ENCODE measurements at places on chromosomes 5 and 9.

GRCh38 chr9:105127863-105128220, 116.6 kb upstream of the SLC44A1 start:
- no peak for DNase-seq

- DNase-seq = no peak
Measured at GRCh38 chr5:71938895-71939294, 168.4 kb upstream of the MAP1B start.

DNA sequence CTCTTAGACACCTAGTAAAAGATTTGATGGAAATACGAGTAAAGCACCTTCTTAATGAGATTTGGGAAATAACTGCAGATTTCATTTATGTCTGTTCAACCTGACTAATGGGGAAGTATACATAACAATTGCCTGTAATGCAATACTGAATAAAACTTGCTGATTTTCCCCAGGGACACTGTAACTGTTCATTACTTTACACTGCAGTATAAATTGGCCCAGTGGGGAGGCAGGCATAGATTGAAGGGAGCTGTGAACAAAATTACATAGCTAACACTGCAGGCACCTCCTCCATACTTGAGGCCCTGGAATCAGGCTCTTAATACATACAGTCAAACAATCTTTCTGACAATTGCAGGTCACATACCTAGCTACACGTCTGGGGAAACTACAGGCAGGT, 216.2 kb downstream of the PTPRD start:
- DNase-seq = no peak

GRCh38 chr9:94643176-94643575, 3.9 kb upstream of the FBP1 start:
- DNase-seq = no peak

DNA sequence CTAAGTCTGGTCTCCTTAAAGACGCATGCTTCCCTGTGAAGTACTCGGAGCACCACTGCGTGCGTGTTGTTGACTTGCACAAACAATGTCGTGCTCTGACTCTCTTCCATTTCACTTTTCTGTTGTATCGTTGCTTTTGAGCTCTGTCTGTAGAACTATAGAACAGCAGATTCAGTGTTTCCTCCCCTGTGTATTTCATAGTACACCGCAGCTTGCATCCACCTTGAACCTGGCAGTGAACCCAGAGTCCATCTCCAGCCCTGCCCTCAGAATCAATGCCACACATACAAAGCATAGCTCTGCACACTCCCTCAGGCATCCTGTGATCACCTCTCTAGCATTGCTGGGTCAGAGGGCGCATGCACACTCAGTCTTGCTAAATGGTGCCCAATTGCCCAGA, 37.2 kb upstream of the ADAMTS2 start:
- no peak for DNase-seq

DNA sequence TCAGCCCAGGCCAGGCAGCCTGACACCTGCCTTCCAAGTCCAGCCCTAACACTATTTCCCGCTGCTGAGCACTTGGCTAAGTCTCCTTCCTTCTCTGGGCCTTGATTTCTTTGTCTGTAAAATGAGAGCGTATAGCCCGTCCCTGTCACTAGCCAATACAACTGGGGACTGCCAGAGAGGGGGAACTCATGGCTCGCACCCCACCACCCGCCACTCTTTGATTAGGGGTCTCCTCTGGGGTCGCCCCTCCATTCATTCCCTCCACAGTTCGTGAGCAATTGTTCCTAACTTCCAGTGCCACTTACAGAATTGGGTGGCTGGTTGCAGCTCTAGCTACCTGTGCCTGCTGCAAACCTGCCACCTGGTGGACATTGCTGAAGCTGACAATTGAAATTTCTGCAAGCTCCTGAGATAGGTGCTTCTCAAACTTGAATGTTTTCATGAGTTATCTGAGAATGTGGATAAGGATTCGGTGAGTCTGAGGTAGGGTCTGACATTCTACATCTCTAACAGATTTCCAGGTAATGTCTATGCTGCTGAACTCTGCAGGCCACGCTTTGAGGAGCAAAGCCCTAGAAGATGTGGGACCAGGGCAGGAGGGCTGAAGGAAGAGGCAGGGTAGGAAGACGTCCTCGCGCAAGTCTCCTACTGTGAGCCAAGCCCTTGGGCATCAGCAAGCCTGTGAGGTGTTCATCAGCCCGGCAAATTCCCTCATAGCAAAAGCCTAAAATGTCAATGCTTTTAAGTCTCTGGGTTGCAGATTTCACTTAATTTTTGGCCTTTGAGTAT, 13.3 kb upstream of the RECK start:
- DNase-seq = peak; percentile 59

DNA sequence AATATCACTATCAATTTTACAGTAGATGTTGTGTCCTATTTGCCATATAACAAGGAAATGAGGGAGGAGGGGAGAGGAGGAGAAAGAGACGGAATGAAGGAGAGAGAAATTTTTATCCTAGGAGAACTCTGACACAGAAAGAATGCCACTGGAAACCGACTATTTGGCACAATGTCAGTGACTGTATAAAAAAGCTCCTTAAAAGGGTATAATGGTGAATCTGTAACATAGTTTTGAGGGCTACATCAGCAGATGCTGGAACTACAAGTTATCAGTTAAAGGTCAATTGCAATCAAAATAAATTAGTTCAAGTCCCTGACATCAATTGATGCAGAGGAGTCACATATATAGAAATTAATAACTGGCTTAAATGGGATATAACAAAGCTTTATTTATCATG, 5.7 kb downstream of the EDIL3 start:
- DNase-seq = no peak

- DNase-seq = no peak
Measured at GRCh38 chr5:54403885-54404416, 51.5 kb upstream of the HSPB3 start.

GRCh38 chr9:69474821-69475220, 149.8 kb downstream of the ENTREP1 start:
- no peak for DNase-seq

- no peak for DNase-seq
Measured at GRCh38 chr5:44387921-44388320, 1.3 kb downstream of the FGF10 start.

GRCh38 chr5:55219770-55220169, 7.3 kb downstream of the MCIDAS start:
- DNase-seq = no peak

DNA sequence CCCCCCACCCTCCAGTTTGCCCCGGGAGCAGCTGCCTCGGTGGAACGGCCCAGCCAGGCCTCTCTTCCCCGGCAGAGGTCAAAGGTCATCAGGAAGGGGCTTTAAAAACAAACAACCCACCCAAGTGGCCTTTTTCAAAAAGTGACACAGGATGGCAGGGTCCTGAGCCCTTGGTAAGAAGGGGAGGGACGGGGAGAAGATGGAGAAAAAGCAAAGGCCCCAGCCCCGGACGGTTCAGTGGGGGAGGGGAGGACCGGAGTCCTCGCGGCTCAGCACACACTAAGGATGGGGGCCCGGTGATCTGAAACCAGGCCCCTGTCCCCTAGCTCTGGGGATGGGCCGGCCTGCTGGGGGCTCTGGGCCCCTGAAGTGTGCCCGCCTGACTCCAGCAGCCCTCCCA, 1.1 kb downstream of the PRRX2 start:
- no peak for DNase-seq

GRCh38 chr5:68112658-68113057, 102.9 kb upstream of the PIK3R1 start:
- DNase-seq = no peak

- no peak for DNase-seq
Measured at GRCh38 chr5:158905281-158905680, 194.4 kb downstream of the EBF1 start.

- DNase-seq = no peak
Measured at GRCh38 chr5:56342616-56343015, 109.5 kb upstream of the ANKRD55 start.

GRCh38 chr5:130805648-130806047, 359.4 kb downstream of the HINT1 start:
- DNase-seq = no peak

GRCh38 chr5:37448941-37449340, 69.8 kb downstream of the WDR70 start:
- DNase-seq = no peak

- DNase-seq = no peak
Measured at GRCh38 chr5:74945561-74946165, 79.5 kb upstream of the FAM169A start.

DNA sequence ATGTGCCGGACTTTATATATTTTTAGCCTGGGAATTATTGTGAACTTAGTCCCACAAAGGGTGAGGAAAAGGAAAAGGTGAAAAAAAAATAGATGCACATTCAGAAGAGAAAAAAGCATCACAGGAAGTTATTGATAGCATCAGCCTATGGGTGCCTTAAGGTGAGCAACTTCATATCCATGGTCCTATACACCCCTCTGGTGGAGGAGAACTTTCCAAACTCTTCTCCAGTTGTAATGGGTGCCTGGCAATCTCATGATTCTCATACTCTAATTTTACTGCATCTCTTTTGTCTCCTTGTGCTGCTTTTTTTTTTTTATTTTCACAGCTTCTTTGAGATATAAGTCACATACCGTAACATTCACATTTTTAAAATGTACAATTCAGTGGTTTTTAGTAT, 107.4 kb downstream of the JAKMIP2 start:
- DNase-seq = no peak

DNA sequence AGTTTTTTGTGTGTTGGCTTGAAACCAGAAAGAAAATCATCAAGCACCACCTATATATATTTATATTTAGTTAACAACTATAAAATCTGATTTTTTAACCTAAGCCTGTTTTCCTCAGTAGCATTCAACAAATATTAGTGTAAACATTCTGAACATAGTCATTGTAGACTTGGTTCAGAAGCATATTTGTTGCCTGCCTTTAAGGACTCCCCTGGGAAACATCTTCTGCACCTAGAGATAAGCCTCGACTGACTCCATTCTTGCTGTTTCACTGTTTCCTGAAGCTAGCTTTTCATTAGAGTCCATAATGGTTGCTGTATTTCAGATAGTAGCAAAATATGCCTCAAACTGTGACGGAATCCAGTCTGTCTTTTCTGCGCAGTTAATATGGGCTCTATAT, 123.5 kb downstream of the TRIO start:
- no peak for DNase-seq

DNA sequence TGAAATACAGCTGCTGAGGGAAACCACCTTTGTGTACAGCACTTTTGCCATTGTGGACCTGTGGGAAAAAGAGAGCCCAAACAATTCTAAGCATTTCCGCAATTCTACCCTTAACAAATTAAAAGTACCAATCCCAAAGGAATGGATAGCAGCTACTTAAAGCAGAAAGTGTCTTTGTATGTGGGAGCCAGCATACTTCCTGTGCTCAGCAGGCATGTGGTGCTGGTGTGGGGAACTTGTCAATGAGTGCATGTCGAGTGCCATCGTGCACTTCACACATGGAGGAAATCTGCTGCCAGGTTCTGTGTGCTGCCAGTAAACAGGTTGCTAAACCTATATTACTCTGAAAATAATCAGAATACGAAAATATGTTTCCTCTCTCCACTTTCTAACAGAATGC, 399.0 kb downstream of the LRRC70 start:
- no peak for DNase-seq

GRCh38 chr5:52814352-52815148, 26.8 kb downstream of the ITGA1 start:
- DNase-seq = no peak

DNA sequence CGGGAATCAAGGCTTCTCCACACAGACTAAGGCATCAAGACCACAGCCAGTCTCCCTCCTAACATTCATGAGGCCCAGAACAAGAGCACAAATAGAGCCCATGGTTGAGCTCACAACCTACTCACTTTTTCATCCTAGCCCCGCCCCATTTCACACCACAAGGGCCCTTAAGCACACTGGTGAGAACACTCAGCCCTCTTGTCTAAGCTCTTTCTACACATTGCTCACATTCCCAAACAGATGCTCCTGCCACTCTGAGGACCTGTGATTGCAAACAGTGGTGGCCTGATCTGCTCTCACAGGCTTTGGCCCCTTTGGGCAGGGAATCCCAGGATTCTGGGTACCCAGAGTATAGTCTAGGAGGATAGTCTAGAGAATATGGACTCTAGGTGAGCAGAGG, 54.0 kb downstream of the FEM1C start:
- DNase-seq = no peak
